ENCODE measurements at places on chromosomes 3 and 15.

DNA sequence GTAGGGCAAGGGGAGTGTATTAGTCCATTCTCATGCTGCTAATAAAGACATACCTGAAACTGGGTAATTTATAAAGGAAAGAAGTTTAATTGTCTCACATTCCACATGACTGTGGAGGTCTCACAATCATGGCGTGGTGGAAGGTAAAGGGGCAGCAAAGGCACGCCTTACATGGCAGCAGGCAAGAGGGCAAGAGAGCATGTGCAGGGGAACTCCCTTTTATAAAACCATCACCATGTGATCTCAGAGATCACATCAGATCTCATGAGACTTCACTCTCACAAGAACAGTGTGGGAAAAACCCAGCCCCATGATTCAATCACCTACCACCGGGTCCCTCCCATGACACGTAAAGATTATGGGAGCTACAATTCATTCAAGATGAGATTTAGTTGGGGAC lies 41.4 kb downstream of the SUMF1 start:
- H3K27me3 ChIP-seq, result no peaks in the 10 kb centered on the region
- peaks cover 5% of the 10 kb centered on the region for H3K36me3 ChIP-seq
- H3K27ac ChIP-seq, result no peak overlapping the region
- H3K4me1 ChIP-seq, result peaks cover 10% of the 10 kb centered on the region

DNA sequence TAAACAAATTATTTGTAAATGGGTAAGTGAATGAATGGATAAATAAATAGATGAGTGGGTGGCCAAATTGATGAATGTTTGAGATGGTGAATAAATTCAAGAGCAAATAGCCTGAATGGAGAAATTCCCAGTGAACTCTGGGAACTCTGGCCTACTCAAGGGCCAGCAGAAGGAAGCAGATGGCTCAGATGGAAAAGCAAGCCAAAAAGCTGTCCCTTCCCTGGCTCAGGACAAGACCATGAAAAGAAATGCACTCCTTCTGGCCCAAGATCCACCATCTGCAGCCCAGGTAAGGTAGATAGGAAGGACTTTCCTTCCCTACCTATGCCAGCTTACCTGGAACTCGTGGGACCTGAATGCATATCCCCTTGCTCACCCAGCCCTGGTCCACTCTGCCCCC lies 37.6 kb upstream of the CLDN18 start:
- H3K27me3 ChIP-seq, result peaks cover 10% of the 10 kb centered on the region
- H3K4me1 ChIP-seq, result no peaks in the 10 kb centered on the region
- DNase-seq, result no peak

DNA sequence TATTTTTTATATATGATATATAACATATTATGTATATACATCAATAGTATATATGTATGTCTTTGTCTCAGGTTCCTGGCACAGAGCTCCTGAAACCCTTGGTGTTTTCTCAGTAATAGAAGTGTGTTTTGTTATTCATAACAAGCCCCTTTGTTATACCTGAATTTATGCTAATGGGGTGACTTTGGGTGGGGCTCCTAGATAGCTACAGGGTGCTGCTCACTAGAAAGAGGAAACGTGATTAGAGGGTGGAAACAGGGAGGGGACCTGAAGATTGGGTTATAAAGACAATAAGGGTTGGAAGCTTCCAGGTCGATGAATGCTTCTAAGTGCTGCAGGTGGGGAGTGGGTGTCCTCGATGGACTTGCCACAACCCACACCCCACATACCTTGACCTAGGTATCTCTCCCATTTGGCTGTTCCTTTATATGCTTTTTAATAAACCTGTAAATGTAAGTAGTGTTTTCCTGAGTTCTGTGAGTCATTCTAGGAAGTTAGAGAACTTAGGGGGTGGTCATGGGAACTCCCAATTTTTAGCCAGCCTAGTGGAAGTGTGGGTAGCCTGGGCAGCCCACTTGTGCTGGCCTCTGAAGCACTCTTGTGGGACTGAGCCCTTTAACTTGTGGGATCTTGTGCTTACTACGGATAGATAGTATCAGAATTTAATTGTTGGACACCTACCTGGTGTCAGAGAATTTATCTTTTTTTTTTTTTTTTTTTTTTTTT lies 36.9 kb upstream of the C15orf39 start:
- H3K27ac ChIP-seq, result no peak overlapping the region
- H3K36me3 ChIP-seq, result peaks cover 14% of the 10 kb centered on the region
- peaks cover 2% of the 10 kb centered on the region for H3K27me3 ChIP-seq
- H3K4me1 ChIP-seq, result peaks cover 30% of the 10 kb centered on the region

- H3K4me3 ChIP-seq, result no peak overlapping the region
- no peak overlapping the region for H3K27ac ChIP-seq
- H3K4me1 ChIP-seq, result no peaks in the 10 kb centered on the region
- DNase-seq, result no peak
- H3K36me3 ChIP-seq, result no peaks in the 10 kb centered on the region
Measured at GRCh38 chr3:141095546-141095937, 44.4 kb downstream of the SPSB4 start.

GRCh38 chr3:60752809-60753208 lies 498.4 kb downstream of the FHIT start:
- H3K4me1 ChIP-seq, result no peaks in the 10 kb centered on the region
- H3K4me3 ChIP-seq, result no peak overlapping the region
- peaks cover 2% of the 10 kb centered on the region for H3K27me3 ChIP-seq
- no peak overlapping the region for H3K27ac ChIP-seq
- no peak for DNase-seq

- no peak within 1 kb of the TSS for H3K4me3 ChIP-seq
- H3K27ac ChIP-seq, result no peak within 1 kb of the TSS
- peaks cover 35% of the 10 kb centered on the region for H3K27me3 ChIP-seq
- DNase-seq, result no peak
- H3K36me3 ChIP-seq, result no peaks in the 10 kb centered on the region
- H3K4me1 ChIP-seq, result no peaks in the 10 kb centered on the region
Measured at GRCh38 chr3:187197335-187197649, at the start of gene RTP1. RTP1 (plus strand) TSS chr3:187197486; CDS start chr3:187197516, 30 bp downstream.

DNA sequence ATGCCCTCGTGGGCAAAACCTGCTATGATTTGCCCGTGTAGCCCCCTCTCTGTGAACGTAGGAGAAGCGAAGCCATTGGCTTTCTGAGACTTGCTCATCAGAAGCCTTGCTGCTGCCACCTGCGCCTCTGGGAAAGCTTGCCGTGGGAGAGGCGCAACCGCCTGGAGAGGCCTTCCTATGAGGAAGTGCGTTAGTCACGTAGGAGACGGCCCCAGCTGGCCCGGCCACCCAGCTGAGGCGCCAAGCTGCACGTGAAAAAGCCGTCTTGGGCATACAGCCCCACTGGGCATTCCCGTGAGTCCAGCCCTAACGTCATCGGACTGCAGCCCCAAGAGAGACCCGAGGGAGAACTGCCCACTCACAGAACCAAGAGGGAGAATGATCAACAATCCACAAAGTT lies 49.1 kb upstream of the TJP1 start:
- peaks cover 3% of the 10 kb centered on the region for H3K27me3 ChIP-seq
- H3K27ac ChIP-seq, result no peak overlapping the region
- H3K4me3 ChIP-seq, result no peak overlapping the region
- no peaks in the 10 kb centered on the region for H3K4me1 ChIP-seq

GRCh38 chr3:127748754-127749327 lies 73.5 kb downstream of the MGLL start:
- DNase-seq, result no peak
- H3K4me3 ChIP-seq, result no peak overlapping the region
- H3K27me3 ChIP-seq, result peaks cover under 1% of the 10 kb centered on the region
- no peaks in the 10 kb centered on the region for H3K36me3 ChIP-seq

- H3K4me1 ChIP-seq, result peaks cover 56% of the 10 kb centered on the region
- H3K4me3 ChIP-seq, result peak overlapping the region; percentile 62
- DNase-seq, result no peak
- H3K27ac ChIP-seq, result peak overlapping the region; percentile 59
Measured at GRCh38 chr3:32438596-32439344, 47.1 kb downstream of the CMTM7 start.

- H3K27ac ChIP-seq, result no peak overlapping the region
- no peaks in the 10 kb centered on the region for H3K36me3 ChIP-seq
- no peak overlapping the region for H3K4me3 ChIP-seq
- H3K4me1 ChIP-seq, result peaks cover 5% of the 10 kb centered on the region
- no peak for DNase-seq
Measured at GRCh38 chr3:151423091-151423490, 37.8 kb downstream of the IGSF10 start.

DNA sequence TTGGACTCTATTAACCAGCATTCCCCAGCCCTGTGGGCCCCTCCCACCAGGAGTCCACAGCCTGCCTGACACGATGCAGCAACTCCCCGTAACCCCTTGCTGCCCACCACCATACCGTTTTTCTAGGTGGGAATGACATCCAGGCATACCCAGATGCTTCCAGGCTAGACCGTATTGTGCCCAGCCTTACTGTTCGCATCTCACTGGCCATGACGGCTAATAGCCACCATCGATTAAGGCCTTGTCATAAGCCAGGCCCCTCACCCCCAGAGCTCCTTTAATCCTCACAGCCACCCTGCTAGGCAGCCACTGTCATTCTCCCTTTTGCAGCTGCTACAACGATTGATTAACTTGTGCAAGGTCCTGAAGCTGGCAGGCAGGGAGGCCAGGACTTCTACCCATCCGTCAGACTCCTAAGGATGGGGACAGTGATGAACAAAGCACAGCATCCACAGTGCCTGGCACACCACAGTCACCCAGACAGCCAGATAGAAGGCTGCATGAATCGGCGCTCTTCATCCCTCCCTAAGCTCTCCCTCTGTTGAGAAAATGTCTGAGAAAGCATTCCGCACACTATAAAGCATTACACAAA lies 60.0 kb upstream of the FLNB start:
- peaks cover 2% of the 10 kb centered on the region for H3K4me1 ChIP-seq
- H3K4me3 ChIP-seq, result no peak overlapping the region
- H3K27me3 ChIP-seq, result no peaks in the 10 kb centered on the region
- no peak overlapping the region for H3K27ac ChIP-seq

DNA sequence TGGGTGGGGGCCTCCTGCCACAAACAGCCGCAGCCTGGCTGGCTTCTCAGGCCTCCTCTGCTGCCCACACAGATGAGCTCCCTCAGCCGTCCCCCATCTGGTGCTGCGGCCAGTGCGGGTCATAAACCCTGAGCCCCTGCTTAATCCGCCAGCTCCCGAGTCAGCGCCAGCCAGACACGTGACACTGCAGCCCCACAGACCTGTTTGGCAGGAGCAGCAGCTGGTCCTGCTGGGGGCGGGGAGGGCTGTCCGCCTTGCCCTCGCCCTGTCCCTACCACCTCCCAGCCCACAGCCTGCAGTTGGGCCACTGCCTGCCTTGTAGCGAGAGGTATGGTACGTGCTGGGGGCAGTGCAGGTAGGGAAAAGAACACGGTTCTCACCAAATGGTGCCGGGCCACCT lies 86.2 kb downstream of the IQSEC1 start:
- H3K4me1 ChIP-seq, result peaks cover 12% of the 10 kb centered on the region
- peaks cover 6% of the 10 kb centered on the region for H3K36me3 ChIP-seq
- H3K27ac ChIP-seq, result no peak overlapping the region
- H3K4me3 ChIP-seq, result no peak overlapping the region

GRCh38 chr3:110932567-110932966 lies 139.0 kb upstream of the NECTIN3 start:
- no peak for DNase-seq
- H3K27ac ChIP-seq, result no peak overlapping the region
- no peak overlapping the region for H3K4me3 ChIP-seq
- no peaks in the 10 kb centered on the region for H3K27me3 ChIP-seq
- H3K4me1 ChIP-seq, result no peaks in the 10 kb centered on the region

DNA sequence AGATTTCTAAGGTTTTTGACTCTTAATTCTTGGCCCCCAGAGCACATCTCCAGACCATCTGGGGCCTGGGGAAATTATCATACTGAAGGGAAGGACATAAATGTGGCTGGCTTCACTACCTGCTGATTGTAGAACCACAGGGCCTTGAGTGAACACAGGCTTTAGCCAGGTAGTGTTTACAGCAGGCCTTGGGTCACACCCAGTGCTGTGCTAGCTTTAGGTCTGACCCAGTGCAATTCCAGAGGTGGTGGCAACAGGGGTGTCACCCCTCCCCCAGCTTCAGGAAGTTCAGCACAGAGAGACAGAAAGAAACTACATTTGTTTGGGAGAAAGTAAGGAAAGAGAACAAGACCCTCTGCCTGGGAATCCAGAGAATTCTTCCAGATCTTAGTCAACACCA lies 24.1 kb downstream of the PDCD10 start:
- no peak for DNase-seq
- H3K27me3 ChIP-seq, result no peaks in the 10 kb centered on the region
- peaks cover 34% of the 10 kb centered on the region for H3K4me1 ChIP-seq
- H3K4me3 ChIP-seq, result no peak overlapping the region
- H3K27ac ChIP-seq, result no peak overlapping the region

DNA sequence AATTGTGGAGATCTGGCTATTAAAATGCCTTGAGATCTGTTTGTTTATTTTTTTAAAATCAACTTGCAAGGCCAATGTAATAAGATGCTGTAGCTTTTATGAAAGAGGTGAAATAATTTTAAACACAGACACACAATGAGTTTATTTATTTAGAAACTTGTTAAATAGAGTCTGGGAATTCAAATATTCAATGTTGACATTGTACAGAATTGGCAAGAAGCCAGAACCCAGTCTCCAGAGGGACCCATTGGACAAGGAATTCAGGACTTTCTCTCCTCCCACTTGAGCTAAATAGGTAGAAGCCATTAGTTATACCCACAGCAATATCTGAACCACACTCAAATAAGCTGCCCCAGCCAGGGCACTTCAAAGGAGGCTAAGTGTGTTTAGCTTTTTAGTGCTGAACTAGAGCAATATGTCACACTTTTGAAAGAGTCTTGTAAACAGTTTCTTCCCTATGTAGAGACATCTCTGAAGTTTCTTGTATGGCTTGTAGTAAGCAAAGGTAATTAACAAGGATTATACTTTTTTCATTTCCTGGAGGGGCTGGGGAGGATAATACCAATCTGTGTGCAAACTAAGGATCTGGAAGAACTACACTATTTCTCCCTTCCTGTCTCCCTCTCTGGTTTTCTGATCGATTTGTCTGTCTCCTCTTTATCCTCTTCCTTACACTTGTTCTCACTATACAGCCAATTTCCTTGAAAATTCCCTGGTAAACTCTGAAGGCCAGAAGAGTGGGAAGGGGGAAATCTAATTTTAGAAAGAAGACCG lies 6.0 kb downstream of the MECOM start:
- H3K27ac ChIP-seq, result no peak overlapping the region
- H3K4me3 ChIP-seq, result no peak overlapping the region
- DNase-seq, result no peak

- H3K27ac ChIP-seq, result no peak overlapping the region
- no peak overlapping the region for H3K4me3 ChIP-seq
- no peaks in the 10 kb centered on the region for H3K4me1 ChIP-seq
- H3K36me3 ChIP-seq, result no peaks in the 10 kb centered on the region
Measured at GRCh38 chr3:161054860-161055604, 50.1 kb downstream of the B3GALNT1 start.

- H3K4me3 ChIP-seq, result no peak overlapping the region
- H3K4me1 ChIP-seq, result peaks cover 32% of the 10 kb centered on the region
- peaks cover 2% of the 10 kb centered on the region for H3K36me3 ChIP-seq
- no peaks in the 10 kb centered on the region for H3K27me3 ChIP-seq
Measured at GRCh38 chr15:28935316-28935715, 49.5 kb downstream of the APBA2 start.

GRCh38 chr3:156862338-156862737 lies 36.2 kb downstream of the LEKR1 start:
- H3K27ac ChIP-seq, result no peak overlapping the region
- DNase-seq, result no peak
- H3K4me3 ChIP-seq, result no peak overlapping the region
- H3K27me3 ChIP-seq, result peaks cover 10% of the 10 kb centered on the region
- H3K36me3 ChIP-seq, result no peaks in the 10 kb centered on the region
- H3K4me1 ChIP-seq, result peaks cover 3% of the 10 kb centered on the region

GRCh38 chr15:78804391-78804792 lies 6.9 kb downstream of the ADAMTS7 start:
- no peak for DNase-seq
- no peaks in the 10 kb centered on the region for H3K4me1 ChIP-seq
- H3K4me3 ChIP-seq, result no peak overlapping the region
- peaks cover 5% of the 10 kb centered on the region for H3K36me3 ChIP-seq
- H3K27ac ChIP-seq, result no peak overlapping the region

All from T-helper 2 cell treated with Interferon-gamma antibody and Interleukin-4, amounts not matched to agents 5 μg/mL and 100 μg/mL, for 36 hours (primary cell).